ENCODE measurements at places on chromosomes 3 and 15.

DNA sequence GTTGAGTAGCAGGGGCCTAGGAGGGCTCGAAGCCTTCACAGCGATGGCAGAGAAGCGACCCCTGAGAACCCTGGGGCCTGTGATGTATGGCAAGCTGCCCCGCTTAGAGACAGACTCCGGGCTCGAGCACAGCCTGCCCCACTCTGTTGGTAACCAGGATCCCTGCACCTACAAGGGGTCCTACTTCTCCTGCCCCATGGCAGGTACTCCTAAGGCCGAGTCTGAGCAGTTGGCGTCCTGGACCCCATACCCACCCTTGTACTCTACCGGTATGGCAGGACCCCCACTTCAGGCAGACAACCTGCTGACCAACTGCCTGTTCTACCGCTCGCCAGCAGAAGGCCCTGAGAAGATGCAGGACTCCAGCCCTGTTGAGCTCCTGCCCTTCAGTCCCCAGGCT, 4.3 kb downstream of the C15orf39 start:
- DNase-seq = no peak

DNA sequence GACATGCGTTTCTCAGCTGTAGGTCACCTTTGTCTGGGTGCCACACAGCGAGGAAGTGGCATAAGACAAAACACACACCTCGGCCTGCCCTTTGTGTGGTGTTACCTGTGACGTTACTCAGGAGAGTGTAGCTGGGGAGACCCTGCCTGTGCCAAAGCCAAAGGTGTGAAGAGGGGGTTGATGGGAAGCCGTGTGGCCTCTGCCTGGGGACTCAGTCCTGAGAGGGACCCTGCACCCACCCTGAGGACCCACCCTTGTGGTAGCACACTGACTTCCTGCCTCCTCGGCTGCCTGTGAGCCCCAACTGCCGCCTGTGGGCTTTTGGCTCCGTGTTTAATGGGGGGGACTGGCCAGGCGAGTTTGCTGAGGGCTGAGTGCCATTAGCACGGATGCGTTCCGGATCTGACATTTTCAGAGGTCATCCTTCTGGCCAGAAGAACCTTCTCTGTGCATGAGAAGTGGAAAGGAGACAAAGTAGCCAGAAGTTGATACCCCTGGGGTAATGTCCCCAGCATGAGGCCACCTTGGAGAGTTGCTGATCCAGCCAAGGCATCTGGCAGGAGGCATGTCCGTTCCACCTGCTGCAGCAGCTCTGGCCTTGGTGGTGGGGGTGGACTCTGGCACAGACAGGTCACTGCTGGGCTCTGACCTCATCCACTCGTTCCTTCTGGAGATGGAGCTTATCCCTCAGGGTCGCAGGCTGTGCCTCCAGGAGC, 51.8 kb upstream of the FURIN start:
- no peak for DNase-seq

- DNase-seq = no peak
These were observed 246.0 kb upstream of the LRRN1 start for GRCh38 chr3:3553236-3553635.

DNA sequence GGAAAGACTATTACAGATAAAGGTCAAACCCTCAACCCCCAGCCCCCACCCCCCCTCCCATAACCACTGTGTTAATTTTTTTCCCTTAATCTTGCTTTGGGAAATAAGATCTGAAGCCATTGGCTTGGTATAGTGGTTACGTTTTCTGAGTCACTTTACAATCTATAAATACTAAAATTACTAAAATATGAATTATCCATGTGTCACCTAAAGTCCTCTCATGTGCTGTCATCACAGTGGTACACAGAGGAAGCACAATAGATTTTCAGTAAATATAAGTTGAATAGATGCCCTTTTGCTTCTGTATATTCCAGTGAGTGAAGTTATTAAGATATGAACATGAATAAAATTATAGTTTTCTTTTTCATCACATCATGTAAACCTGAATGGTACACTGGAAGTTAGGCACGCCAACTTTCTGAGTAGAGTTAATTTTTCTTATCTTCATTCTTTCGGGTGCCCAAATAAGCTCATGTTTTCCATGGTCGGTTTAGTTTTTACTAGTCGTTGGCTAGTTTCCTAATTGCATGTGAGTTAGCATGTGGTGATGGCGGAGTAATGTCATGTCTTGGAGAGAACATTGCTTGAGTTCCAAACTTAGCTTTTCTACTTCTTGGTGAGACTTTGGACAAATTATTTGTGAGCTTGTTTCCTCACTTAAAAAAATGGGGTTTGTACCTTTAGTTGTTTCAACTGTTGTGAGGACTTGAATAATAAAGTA, 11.5 kb downstream of the PPP4R2 start:
- DNase-seq = no peak

DNA sequence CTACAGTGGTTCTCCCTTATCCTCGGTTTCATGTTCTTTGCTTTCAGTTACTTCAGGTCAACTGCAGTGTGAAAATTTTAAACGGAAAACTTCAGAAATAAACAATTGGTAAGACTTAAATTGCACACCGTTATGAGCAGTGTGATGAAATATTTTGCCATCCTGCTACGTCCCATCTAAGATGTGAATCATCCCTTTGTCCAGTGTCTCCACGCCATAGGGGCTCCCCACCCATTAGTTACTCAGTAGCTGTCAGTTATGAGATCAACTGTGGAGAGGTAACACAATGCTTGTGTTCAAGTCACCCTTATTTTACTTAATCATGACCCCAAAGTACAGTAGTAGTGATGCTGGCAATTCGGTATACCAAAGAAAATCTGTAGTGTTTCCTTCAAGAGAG, 47.4 kb downstream of the TJP1 start:
- peak; percentile 73 for DNase-seq

GRCh38 chr15:36577082-36577481, 2.3 kb upstream of the CDIN1 start:
- no peak for DNase-seq

GRCh38 chr3:96994988-96995387, 180.6 kb downstream of the EPHA6 start:
- DNase-seq = no peak

DNA sequence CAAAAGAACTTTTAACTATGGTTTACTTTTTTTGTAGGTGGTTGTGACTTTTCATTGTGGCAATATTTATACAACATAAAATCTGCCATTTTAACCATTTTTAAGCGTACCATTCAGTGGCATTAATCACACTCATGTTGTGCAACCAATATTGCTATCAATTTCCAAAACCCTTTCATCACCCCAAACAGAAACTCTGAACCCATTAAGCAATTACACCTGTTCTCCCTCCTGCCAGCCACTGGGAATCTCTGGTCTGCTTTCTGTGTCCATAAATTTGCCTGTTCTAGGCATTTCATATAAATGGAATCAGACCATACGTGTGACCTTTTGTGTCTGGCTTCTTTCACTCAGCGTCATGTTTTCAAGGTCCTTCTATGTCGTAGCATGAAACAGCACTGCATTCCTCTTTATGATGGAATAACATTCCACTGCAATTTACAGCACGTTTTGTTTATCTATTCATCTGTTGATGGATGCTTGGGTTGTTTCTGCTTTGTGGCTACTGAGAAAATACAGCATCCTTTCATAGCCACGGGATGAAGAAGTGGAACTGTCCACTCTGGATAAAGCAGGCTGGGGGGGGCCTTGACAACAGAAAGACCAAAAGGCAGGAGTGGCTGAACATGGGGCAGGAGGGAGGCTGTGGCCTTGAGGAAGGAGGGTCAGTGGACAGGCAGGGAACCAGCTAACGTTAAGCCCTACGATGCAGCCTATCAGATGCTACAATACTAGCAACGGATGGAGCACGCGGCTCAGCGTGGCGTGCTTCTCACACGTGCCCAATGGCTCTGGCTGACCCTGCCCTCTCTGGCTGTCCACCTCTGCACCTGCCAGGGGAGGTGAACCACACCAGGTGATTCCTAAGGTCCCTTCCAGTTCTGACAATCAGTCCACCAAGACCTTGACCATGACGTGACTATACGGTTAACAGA, 110.9 kb downstream of the SEC22A start:
- no peak for DNase-seq

- peak; percentile 72 for DNase-seq
These were observed 3.6 kb upstream of the STARD5 start for GRCh38 chr15:81327516-81327915.

DNA sequence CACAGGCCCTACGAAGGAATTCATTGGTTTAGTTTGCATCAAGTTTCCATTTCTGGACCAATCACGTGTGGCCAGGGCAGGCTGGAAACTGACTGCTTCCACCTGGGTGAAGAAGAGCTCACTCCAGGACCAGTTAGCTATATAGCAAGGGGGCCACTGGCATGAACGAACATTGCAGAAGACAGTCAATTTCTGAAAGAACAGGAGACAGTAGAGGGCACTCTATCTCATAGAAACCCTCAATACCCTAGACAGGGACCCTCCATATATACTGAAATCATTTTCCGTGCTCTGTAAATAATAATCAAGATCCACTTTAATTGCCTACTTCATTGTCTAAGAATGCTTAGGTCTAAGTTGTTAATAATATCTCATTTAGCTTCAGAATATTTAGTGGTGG, 215.6 kb downstream of the CADPS start:
- DNase-seq = no peak

GRCh38 chr3:54905920-54906319, 21.9 kb downstream of the LRTM1 start:
- no peak for DNase-seq

DNA sequence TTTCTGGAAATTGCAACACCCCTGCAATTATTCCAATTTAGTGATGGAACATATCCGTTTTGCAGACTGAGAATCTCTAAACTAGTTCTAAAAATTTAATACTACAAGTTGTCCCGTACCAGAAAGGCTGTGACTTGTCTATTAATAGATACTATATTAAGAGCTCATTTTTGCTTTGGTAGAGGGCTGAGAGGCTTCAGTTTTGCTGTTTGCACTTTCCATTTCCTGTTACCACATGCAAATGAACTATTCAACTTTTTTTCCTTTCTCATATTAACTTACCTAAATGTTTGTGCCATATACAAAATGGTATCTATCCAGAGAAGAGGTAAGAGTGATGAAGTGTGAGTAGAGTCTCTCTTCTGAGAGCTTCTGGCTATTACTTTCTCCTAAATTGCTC, 101.5 kb upstream of the CRBN start:
- no peak for DNase-seq

GRCh38 chr3:141337523-141337854, 30.8 kb upstream of the ZBTB38 start:
- no peak for DNase-seq

GRCh38 chr3:160929595-160929994, 173.6 kb downstream of the PPM1L start:
- DNase-seq = no peak

- DNase-seq = no peak
These were observed 37.3 kb downstream of the STARD5 start for GRCh38 chr15:81286621-81287121.

DNA sequence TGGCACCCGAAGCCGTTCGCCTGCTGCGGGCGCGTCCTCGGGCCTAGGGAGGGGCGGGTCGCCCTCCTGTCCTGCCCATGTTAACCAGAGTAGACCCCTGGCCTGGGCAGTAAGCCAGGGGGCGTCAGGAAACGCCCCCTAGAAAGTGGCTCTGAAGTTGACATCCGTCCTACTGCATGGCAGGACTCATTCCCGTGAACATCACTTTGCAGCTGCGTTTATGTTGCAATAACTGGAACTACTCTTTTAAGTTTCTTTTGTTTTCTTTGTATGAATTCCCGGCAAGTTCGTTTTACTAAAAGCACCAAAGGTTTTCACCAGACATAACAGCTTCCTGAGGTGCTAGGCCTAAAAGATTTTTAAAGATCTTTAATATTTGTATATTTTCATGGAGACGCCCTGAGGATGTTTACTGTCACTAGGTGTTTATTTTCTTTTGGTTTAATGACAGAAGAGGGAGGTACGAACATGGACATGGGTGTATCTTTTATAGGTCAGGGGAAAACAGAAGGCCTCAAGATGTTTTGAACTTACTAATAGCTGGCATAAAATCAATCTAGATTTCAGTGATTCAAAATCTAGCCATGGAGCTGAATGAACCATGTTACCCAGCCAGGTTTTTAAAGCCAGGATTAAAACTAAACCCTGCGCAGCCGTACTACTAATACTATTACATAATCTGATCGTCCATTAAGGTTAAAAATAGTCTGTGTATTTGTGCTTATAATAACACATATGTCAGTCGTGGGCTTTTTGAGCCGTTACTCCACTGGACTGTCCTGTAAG, 1.0 kb downstream of the C15orf61 start:
- DNase-seq = peak; percentile 49

DNA sequence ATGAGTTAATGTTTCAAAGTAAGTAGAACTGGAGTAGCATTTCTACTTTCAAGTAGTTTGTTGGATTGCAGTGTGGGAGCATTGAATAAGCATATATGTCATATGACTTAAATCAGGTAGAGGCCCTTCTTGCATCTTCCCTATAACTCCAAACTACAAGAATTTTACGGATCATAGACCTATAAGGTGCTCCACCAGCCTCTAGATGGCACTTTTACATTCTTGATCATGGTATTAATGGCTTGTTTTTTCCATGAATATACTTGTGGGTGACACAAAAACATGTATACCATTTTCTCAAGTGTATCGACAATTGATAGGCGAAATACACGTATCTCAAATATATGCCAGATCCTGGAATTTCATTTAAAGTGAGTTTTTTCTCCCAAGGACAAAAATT, 311.1 kb downstream of the ZPLD1 start:
- no peak for DNase-seq

DNA sequence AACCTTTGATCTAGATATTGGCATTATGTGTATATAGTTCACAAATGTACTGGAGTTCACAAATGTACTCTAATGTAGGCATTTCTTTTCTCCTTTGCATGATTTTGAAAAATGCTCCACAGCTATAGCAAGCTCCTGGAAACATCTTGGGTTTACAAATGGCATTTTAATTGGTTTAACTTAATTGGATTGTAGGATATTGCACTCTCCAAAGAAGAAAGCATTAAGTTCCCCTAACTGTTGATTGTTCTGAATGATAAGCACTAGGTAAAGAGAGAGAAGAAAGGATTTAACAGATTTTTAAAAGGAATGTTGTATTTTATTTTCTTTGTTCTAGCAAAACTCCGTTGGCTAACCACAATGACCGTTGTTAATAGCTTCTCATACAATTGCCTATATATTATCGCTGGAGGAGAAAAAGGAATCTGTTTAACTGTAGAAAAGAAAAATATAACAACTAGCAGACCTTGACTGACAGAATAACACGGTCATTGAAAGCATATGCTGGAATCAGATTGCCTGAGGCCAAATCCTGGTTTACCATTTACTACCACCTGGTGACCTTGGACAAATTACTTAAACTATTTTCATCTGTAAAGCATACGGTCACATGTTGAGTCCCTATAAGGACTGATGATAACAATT, 170.8 kb downstream of the PEX5L start:
- no peak for DNase-seq

GRCh38 chr3:46913644-46914043, 36.1 kb downstream of the PTH1R start:
- no peak for DNase-seq

GRCh38 chr15:63045879-63046278, 3.3 kb downstream of the TPM1 start:
- no peak for DNase-seq

DNA sequence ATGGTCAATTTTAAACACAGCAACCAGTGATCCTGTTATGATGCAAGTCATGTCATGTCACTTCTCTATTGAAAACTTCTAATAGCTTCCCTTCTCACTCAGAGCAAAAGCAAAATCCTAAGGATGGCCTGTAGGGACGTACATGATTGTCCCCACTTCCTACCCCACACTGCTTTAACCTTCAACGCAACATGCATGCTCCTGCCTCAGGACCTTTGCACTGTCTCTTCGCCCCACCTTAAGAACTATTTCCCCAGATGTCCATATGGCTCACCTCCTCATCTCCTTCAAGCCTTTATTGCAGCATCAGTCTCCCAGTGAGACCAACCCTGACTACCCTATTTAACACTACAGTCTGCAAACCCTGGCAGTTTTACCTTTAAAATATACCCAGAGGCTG, 214.1 kb upstream of the CHRM5 start:
- DNase-seq = no peak
